CD4-positive, alpha-beta T cell treated with Interferon alpha-2 for 1 hour (primary cell): ENCODE measurements at places on chromosomes 16 and 17.

DNA sequence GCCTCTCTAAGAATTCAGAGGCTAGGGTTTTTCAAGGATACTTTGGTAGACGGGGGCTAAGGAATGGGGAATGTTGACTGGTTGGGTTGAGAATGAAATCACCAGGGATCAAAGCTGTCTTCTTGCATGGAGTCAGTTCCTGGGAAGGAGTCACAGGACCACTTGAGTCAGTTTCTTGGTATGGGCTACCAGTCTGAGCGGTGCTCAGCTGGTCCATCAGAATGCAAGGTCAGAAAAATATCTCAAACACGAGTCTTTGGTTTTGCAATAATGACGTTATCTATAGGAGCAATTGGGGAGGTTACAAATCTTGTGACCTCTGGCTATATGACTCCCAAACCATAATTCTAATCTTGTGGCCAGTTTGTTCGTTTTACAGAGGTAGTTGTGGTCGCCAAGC lies 18.4 kb downstream of the CHD9NB start:
- no peak for DNase-seq

DNA sequence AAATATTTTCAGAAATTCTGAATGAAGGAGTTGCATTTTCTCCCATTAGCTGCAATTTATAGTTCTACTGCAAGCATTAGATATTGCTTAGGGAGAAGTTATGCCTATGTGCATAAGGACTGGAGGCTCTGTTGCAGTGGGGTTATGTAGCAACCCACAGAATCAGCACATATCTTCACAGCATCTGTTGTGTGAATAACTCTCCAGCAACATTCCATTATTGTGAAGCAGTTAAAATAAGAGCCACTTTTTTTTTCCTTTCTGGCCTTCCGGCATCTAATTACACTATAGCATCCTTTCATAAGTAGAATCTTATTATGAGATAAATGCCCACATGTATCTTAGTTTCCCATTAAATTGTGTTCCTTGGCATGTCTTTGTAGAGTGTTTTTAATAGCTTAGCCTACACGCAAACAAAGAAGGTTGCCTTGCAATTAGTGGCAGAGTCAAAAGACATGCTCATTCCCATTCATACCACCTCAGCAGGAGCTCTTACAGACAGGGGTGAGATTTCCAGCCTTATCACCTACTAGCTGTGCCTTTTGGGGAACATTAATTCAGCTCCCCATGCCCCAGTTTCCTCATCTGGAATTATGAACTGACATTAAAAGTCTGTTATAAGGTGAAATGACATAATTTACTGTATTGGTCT lies 596.0 kb upstream of the GOT2 start:
- DNase-seq = no peak

- DNase-seq = peak; percentile 85
These were observed 34.9 kb downstream of the SMARCE1 start for GRCh38 chr17:40612599-40613244.

DNA sequence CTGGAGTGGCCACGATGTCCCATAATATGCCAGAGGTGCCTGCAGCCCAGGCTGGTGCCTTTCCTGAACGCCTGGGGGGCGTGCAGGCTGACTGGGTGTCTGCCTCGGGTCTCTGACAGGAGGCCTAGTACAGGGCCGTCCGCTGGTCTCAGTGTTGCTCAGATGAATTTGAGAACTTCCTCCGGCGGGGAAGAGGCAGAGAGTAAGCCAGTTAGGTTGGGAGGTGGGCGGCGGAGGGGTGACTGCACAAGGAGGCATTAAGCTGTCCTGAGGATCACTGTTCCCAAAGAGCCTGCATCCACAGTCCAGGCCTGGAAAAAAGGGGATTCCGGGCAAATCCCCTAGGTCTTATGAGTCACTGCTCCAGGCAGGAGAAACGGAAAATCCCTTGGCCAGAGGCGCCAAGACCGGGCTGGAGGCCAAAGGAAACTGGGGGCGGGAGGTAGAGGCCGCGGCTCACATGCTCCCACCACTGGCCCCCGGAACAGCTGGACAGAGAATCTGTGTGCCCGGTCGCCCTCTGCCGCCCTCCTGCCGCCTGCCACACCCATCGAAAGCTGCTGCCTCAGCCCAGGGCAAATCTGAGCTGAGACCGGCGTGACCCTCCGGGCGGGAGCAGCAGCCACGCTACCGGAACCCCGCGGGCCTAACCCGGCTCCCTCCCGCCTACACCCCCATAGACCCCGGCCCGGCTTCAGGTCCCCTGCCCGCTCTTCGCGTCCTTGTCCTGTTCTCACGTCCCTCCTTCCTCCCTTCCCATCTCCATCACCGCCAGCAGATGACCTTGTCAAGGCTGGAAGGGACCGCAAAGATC lies 1.2 kb downstream of the TRIM47 start:
- DNase-seq = peak; percentile 14

DNA sequence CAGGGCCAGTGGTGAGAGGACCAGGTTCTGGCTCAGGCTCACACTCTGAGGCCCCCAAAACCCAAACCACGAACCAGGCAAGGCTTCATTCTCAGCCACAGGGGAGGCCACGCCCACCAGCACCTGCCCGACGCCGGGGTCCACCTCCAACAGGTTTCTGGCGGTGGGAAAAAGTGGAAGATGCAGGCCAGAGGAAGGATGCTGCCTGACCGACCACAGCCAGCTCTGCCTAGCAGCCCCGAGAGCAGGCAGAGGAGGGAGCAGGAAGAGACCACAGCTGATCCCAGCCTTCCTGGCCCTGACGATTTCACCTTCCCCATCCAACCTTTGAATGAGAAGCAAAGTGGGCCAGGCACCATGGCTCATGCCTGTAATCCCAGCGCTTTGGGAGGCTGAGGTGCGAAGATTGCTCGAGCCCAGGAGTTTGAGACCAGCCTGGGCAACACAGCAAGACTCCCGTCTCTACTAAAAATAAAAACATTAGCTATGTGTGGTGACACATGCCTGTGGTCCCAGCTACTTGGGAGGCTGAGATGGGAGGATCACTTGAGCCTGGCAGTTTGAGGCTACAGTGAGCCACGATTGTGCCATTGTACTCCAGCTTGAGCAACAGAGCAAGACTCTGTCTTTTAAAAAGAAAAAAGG lies 30.7 kb upstream of the SLC38A10 start:
- DNase-seq = no peak

DNA sequence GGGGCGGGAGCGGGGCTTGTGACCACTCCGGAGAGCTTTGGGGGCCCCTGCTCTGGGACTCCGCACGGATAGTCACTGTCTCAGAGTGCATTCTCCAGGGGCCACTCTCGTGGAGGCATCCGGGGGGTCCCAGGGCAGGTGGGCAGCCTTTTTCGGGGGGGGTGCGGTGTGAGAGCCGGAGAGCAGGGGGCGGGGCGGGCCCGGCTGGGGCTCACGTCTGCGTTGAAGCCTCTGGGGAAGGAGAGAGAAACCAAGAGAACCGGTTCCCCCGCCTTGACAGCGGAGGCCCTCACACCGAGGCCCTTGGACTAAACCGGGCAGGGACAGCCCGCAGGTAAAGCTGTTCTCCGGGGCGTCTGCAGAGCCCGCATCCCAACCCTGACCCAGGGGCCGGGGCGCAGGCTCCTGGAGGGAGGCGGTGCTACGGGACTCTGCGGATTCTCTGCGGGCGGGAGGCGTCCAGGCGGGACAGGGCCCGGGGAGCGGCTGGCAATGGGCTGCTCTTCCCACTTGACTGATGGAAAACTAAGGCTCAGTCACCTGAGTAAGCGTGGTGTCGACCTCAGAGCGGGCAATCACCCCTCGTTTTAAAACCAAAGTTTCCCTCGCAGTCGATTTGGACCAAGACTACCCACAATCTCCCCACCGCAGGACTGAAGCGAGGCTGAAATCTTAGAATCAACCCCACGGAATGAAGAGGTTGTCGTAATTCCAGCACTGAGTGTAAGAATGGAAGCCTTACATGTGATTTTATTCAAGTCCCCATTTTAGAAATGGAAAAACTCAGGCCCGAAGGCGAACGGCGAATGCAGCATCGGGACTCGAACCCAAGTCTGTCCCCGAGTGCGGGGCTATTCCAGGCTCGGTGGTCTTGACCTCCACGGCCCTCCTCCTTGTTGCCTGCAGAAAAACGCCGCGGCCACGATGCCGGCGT lies 49.6 kb upstream of the AMZ2 start:
- DNase-seq = peak; percentile 36

GRCh38 chr17:79613195-79613772 lies 2.4 kb upstream of the RBFOX3 start:
- no peak for DNase-seq

- DNase-seq = peak; percentile 87
These were observed 7.8 kb upstream of the RNF213 start for GRCh38 chr17:80252871-80253270.
